ENCODE measurements at places on chromosomes 3 and 15.

GRCh38 chr3:38154033-38154494 lies 11.3 kb upstream of the OXSR1 start:
- no peak for DNase-seq

GRCh38 chr3:16460886-16461285 lies 52.6 kb downstream of the RFTN1 start:
- DNase-seq: no peak

- DNase-seq: no peak
Observed at GRCh38 chr15:38559131-38559530, 5.5 kb downstream of the RASGRP1 start.

DNA sequence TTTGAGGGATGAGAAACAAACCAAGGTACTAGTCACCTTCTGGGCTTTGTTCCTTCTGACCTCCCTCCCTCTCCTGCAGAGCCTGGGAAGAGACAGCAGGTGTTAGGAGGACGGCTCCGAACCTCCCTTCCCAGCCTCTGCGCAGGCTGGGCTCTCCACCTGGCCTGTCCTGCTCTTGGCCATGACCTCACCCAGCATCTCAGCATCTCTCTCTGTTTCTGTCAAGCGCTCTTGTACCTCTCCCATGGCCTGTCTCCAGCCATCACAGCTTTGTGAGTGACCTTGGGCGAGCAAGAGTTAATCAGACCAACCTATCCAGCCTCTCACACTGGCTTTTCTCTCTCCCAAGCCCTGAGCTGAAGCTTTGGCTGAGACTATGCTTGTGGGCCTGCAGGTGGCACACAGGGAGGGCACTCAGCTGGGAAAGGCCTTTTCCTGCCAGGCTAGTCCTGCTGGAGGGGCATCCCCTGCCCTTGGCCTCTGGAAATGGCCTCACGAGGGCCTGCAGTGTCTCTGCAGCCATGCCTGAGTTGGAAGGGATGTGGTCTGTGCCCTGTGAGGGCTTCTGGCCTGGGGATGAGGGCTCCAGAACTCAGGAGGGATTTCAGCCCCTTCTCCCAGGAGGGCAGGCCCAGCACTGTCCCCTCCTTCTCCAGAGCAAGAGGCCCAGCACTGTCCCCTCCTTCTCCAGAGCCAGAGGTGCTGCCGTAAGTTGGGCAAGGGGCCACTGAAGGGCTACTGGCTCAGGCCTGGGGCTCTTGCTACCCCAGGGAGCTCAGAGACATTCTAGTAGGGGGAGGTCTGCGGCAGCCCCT lies 2.1 kb downstream of the CHST13 start:
- DNase-seq: no peak

DNA sequence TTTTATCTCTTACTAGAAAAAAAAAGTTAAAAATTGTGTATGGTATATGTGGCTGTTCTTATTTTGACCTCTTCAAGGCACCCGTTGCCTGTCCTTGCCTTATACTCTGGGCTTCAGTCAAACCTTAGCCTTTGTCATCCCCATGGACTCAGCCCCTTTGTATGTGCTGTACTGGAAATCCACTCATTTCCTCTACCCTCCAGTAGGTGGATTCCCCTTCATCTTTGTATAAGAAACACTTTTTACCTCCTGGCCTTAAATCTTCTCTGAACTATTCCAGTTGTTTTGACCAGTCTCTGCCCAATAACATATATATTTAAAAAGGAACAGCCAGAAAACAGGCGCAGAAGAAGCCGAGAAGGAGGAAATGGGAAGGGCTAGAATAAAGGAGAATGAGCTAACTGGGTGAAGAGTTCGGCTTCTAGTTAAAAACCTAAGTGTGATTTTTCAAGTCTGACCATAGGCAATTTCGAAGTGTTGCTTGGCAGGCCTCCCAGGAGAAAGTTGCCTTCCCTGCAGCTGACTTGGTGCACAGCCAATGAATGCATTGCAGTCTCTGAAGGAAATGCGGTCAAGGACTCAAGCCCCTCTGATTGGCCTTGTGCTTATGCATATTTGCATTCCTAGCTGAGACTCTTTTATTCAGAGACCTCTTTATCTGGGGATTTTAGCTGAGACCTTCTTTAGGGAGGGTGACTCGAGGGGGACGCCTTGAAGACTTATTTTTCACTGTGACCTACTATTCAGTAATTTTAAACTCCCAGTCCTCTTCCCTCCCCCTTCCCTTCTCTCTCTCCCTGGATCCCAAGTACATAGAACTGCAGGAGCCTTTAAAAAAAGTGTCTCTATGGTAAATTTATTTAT lies 277.4 kb downstream of the ROBO1 start:
- no peak for DNase-seq

GRCh38 chr3:86047161-86047560 lies 943.8 kb downstream of the VGLL3 start:
- no peak for DNase-seq

- no peak for DNase-seq
Observed at GRCh38 chr15:77803487-77803886, 170.8 kb upstream of the LINGO1 start.

DNA sequence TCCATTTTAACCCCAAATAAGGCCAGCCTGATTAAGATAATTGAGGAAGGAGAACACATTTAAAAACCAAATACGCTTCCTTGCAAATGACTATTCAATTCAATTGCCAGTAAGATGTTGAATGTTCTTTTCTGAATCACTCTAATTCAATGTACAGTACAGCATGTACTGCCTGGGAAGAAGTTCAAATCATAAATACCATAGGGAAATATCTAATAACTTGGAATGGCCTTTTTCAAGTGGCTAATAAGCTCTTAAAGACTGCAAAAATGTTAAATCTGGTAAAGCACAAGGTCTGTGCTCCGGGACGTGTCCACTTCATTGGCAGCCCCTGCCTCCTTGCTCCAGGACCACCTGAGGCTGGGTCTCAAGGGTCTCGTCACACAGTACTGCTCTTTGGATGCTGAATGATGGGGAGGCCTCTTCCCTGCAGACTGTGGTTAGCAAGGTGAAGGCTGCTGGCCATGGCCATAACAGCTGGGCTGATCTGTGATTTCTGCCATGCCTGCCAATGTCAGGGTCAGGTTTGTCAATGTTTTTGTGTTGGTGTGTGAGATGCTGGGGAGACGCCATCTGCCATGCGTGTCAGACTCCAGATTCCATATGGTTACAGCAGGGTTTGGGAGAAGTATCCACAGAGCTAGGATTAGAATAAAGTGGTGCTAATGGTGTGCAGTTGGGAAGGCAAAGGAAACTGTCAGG lies 300.5 kb downstream of the ADAMTS17 start:
- no peak for DNase-seq

- no peak for DNase-seq
Observed at GRCh38 chr3:45188719-45189659, 37.1 kb downstream of the TMEM158 start.
